ENCODE measurements at places on chromosomes 16 and 17.

GRCh38 chr17:65121368-65121767 is 15.8 kb upstream of the RGS9 start:
- DNase-seq: no peak

GRCh38 chr17:79262624-79263023 is 188.0 kb downstream of the ENGASE start:
- DNase-seq: no peak

GRCh38 chr16:84486551-84487235 is 17.8 kb downstream of the MEAK7 start:
- DNase-seq: no peak

GRCh38 chr17:82838386-82839063 is 1.3 kb downstream of the ZNF750 start:
- no peak for DNase-seq

- DNase-seq: no peak
These were observed 82.9 kb downstream of the ZNF778 start for GRCh38 chr16:89300311-89300975.

DNA sequence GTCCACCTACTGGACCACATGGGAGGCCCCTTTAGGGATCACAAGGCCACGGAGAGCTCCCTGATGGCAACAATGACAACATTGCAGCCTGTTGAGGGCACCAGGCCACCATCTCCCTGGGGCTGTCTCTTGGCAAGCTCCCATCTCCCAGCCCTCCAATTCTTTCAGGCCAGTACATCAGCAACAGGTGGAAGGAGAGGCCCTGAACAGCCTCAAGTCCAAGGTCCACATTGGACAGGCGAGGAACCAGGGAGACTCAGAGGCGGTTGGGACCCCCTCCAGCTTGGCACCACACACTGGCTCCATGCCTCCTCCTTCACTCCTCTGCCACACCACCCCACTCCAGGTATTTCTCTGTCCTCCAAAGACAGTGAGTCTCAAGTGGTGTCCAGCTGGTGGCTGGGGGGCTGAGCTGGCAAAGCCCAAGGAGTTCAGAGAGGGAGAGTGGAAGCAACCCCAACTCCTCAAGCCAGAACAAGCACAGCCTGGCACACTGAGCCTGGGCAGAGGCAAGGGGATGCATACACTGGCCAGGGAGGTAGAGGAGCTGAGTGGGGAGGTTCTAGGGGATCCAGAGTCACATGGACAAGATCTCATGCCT is 1.3 kb upstream of the ACAP1 start:
- DNase-seq: no peak

DNA sequence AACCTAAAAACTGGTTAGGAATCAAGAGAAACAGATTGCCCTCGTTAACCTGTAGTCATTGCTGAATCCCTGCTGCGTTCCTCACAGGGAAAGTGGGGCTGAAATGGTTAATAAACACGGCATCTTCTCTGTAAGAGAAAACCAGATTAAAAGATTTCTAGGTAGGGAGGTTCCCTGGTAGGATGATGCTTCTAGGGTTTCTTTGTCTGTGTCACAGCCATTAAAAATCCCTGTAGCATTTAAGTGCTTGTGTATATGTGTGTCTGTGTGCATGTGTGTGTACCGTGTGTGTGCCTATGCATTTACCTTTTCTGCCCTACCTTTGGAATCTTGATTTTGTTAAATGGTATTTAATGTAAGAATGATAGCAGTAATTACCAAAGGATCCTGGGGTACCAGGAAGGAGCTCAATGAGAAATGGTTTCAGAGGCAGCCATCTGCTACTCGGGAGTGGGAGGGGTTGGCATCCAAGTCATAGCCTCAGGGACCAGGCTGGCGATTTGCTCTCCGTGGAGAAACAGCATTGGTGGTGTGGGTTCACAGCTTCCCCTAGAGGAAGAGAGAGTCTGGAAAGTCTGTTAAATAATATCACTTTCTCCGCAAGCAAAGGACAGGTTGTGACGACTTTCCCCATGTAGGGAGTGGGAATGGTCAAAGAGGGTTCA is 177.1 kb downstream of the HS3ST4 start:
- no peak for DNase-seq

- no peak for DNase-seq
These were observed 47.9 kb upstream of the MAP3K14 start for GRCh38 chr17:45364531-45365390.

- no peak for DNase-seq
These were observed 25.3 kb upstream of the PYY start for GRCh38 chr17:43979011-43979410.

GRCh38 chr17:29357821-29358232 is 32.3 kb upstream of the TAOK1 start:
- DNase-seq: no peak

- DNase-seq: no peak
These were observed 4.0 kb downstream of the PERCC1 start for GRCh38 chr16:1434644-1435592.

- no peak for DNase-seq
These were observed 20.5 kb downstream of the EFTUD2 start for GRCh38 chr17:44878627-44879221.

GRCh38 chr17:31339906-31340661 is 18.7 kb upstream of the EVI2A start:
- no peak for DNase-seq

GRCh38 chr16:27773344-27773743 is 223.4 kb downstream of the KATNIP start:
- no peak for DNase-seq

- peak; percentile 1 for DNase-seq
These were observed 113.2 kb upstream of the IRX5 start for GRCh38 chr16:54817432-54817831.

DNA sequence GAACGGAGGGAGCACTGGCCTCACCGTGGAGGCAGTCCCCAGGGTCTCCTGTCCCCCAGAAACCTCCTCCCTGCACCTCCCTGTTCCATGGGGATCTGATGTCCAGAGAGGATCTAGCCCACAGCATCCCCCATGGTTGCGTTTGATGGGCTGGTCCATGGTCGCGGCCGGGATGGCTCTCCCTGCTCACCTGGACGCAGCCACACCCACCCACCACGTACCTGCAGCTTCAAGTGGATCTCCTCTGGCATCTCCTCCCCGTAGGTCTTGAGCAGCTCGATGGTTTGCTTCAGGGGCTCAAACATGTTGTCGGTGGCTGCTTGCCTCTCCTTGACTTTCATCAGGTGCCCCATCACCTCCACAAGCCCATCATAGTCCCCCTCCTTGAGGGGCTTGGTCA is 47.9 kb downstream of the DNAH17 start:
- DNase-seq: no peak

GRCh38 chr16:19215705-19216104 is 47.7 kb downstream of the SYT17 start:
- no peak for DNase-seq

GRCh38 chr17:77386502-77387192 is 245.9 kb downstream of the SEC14L1 start:
- no peak for DNase-seq

GRCh38 chr17:30477083-30477773 is at the start of gene GOSR1:
GOSR1 (plus strand) TSS chr17:30477408; CDS start chr17:30477434, 26 bp downstream.
- DNase-seq: peak; percentile 85
